ENCODE measurements at places on chromosomes 5 and 9. TPM values are rescaled to one million over a fixed set of nuclear protein-coding genes. Genes with fewer than 3 reads are reported as not detected.

DNA sequence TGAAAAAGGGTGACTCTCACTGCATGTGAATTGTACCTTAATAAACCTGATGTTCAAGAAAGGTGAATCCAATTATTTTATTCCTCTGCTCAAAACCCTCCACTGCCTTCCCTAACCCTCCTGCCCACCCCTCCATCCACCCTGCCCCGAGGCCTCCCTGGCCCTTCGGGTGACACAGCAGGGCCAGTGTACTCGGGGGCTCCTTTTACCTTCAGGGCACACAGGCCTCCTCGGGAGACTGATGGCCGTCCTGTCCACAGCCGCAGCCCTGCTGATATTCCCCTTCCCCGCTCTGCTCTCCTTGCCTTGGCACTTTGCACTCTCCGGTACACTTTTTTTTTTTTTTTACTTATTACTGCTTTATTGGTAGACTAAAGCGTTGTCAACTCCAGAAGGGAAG, 234.0 kb downstream of the CACNA1B start:
- DNase-seq, result no peak

DNA sequence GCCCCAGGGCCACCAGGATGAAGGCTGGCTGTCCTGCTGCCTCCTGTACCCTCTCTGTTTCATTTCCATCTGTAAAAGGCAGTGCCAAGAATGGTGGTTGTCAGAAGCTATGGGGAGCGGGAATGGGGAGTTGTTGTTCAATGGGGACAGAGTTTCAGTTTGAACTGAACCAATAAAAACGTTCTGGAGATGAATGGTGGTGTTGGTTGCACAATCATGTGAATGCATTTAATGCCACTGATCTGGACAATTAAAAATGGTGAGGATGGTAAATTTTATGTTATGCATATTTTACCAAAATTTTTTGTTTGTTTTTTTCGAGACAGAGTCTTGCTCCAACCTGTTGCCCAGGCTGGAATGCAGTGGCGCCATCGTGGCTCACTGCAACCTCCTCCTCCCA, 58.1 kb downstream of the PTPDC1 start:
- no peak for DNase-seq

DNA sequence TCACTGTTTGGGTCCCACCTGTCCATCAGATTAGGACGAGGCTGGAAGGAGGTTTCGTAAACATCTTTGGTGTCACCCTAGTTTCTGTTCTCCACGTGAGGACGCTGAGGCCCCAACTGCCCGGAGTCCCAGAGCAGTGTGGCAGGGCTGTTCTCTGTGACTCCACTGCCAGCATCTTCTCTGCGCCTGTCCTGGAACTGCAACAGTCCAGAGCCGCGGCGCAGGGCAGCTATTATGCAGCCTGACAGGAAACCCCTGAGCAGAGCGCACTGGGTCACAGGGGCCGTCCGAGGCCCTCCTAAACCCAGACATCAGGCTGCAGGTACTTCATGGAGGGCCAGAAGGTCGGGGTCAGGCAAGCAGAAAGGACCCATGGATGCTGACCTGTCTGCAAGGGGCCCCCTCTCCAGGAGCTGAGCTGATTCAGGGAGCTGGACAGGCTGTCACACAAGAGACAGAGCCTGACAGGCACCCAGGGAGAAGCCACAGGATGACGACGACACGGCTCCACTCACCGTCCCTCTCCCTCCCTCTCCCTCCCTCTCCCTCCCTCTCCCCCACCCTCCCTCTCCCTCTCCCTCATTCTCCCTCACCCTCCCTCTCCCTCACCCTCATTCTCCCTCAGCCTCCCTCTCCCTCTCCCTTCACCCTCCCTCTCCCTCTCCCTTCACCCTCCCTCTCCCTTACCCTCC, 31.7 kb downstream of the DBH start:
- no peak for DNase-seq

DNA sequence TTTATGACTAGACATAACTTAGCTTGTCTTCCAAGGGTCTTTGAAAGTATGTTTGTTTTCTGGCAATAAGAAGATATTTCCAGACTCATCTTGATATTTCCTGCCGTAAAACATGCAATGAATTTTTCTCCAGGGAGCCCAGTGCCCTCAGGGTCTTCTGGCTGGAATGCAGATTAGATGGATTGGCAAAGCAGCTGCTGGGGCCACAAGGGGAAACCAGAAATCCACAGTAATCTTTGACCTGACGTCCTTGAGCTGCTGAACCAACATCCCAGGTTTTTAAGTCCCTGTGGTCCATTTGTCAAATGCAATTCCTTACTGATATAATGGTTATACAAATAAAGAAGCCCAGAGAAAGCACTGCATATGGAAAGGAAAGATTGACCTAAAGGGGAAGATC, 93.0 kb downstream of the THBS4 start:
- DNase-seq, result no peak

DNA sequence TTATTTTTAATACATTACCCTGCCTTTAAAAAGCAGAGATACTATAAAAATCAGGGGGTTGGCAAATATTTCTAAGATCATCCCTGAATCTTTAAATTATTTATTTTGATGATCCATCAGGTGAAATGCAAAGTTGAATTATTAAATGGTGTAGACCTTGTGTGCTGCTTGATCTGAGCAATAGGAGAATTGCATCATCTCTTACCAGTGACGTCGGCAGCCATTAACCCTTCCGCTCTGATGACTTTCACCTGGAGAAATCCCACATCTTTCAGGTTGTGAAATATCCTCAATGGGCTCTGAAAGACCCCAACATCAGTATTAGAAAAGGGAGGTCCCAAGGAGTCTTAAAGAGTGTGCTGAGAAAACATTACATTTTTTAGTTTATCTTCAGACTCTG, 270.2 kb downstream of the SLF1 start:
- no peak for DNase-seq

- DNase-seq, result no peak
Observed at GRCh38 chr5:77454123-77454522, 38.0 kb downstream of the WDR41 start.

- no peak for DNase-seq
Observed at GRCh38 chr5:120465436-120465961, 1.4 kb downstream of the PRR16 start.

DNA sequence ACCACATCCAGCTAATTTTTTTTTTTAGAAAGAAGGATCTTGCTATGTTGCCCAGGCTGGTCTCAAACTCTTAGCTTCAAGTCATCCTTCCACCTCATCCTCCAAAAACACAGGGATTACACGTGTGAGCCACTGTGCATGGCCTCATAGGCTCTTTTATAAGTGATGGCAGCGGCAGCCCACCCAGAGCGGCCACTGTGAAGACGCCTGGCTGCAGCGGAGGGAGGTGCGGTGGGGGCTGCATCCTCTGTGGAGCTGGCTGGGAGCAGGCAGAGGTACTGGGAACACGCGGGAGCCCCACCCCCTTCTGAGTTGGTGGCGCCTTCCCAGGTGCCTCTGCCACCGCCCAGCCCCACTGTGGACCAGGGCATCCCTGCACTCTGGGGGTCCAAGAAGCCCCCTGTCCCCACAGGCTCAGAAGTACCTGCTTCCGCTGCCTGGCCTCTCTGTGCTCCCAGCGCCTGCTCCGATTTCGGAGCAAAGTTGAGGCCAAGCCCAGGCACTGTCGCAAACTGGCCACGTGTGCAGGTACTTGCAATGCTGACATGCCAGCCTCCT, 16.9 kb upstream of the ECPAS start:
- DNase-seq, result no peak

- no peak for DNase-seq
Observed at GRCh38 chr5:167850911-167851310, 440.5 kb upstream of the WWC1 start.

DNA sequence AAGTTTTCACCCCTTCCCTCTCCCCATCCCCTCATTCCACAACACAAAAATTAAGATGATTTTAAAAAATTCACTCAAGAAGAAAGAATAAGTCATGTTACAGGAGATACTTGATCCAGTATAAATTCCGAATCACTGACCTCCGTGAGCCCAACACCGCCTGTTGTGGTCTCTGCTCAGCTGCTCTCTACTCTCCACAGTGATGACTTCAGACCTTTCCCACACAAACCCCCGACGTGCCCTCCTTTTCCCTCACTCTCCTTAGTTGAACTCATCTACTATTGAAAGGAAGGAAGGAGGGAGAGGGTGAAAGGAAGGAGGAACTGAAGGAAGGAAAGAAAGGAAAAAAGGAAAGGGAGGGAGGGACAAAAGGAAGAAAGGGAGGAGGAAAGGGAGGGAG, 55.1 kb downstream of the ZNF354C start:
- no peak for DNase-seq

- no peak for DNase-seq
Observed at GRCh38 chr9:124414612-124415011, 630 bp downstream of the PSMB7 start.

- no peak for DNase-seq
Observed at GRCh38 chr9:98627296-98627695, 81.4 kb downstream of the GABBR2 start.

DNA sequence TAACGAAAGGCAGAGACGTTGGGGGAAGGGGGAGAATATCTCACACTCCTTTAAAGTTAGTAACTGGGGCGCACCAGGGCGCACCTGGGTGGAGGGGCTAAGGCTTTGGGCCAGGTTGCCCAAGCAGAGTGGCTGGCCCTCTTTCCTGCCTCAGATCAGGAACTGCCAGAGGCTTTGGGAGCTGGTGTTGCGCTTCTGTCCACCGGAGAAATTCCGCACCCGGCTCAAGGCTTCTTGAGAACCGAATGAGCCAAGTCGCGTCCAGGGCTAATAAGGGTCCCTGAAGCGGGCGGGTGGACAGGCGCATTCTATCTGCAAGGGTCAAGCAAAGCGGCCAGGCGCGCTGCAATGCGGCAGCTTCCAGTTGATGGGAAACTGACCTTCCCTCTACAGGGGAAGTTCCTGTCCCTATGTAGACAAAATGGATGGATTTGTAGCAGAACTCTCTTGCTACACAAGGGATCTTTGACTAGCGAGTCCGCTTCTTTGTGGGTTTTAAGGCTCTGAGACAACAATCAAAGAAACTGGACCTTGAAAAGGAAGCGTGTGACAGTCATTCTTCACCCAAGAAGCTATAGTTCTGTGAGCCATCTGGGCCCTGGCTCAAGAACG, 5.5 kb downstream of the PAX5 start:
- DNase-seq, result no peak

DNA sequence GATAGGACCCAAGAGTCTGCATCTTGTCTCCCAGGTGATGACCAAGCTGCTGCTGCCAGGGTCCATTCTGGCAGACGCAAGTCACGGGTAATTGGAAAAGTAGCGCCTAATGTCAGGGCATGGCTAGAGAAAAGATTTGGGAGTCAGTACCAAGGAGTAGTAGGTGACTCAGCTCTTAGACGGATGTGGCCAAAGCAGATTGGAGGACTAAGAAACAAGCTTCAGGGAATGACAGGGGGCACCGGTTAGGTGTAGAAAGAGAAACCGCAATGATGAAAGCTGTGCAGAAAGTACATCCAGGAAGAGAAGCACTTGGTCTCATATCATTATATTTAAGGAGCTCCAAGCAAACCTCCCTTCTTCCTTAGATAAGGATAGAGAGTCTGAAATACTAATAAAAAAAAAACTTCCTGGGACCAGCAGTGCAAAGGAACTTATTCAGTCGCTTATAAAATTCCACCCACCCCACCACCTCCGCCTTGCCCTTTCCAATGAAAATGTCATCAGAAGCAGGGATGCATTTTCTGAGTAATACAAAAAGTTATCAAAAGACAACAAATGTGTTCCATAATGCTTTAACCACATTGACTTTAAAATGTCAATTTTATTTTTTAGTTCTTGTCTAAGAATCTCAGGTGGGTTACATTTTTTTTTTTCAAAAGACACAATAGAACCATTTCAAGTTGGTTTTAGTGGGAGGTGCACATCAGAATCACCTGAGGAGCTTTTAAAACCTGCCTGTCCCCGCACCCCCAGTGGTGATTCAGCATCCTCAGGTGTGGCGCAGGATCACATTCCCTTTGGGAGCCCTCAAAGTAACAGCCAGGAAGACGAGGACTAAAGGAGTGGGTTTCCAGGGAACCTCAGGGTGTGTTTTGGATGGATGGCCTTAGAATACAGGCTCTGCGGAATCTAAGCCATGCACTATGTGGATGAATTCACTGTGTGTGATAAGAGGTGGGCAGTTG, 31.2 kb downstream of the PTPN3 start:
- no peak for DNase-seq

DNA sequence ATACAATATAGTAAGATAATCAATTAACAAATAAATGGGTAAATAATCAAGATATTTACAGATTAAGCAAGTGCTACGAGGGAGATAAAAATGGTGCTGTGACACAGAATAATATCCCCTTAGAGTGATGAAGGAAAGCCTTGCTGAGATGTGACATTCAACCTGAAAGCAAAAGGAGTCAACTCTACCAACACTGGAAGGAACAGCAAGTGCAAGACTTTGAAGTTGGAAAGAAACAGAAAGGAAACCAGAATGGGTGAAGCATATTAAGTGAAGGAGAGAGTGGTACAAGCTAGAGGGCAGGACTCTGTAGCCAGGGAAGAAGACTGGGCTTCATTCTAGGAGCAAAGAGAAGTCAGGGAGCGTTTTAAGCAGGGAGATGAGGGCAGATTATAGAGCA, 12.2 kb upstream of the MEGF9 start:
- no peak for DNase-seq

- no peak for DNase-seq
Observed at GRCh38 chr5:7391814-7392692, 3.9 kb upstream of the ADCY2 start.

DNA sequence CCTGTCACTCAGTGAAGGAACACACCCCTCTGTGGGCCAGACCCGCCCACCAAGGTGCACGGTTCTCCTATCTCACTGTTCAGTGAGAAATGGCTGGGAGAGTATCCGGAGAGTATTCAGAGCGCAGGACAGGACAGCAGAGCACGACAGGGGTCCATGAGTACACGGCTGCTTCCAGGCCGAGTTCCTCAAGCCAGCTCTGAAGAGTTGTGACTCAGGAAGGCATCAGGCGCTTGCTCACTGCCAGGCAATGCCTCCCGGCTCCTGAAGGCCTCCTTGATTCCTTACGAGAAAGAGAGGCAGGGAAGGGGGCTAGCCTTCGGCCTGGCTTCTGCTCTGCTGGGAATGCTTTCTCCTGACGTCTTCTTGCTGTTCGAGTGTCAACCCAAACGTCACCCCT, 132.1 kb upstream of the PPP1R26 start:
- no peak for DNase-seq

INSYN2B gene
- 0.26 TPM for total RNA-seq

OCLN gene
- total RNA-seq, result 18.2 TPM

KCNV2 gene
- total RNA-seq, result not detected

SHB gene
- 10.4 TPM for total RNA-seq

ANKRD18B gene
- 7.1 TPM for total RNA-seq

KIF2A gene
- 87.9 TPM for total RNA-seq

UTP15 gene
- total RNA-seq, result 24.7 TPM

PITX1 gene
- 50.1 TPM for total RNA-seq

GPBP1 gene
- 174 TPM for total RNA-seq

C5orf46 gene
- total RNA-seq, result 1.3 TPM

AGXT2 gene
- not detected for total RNA-seq
